ENCODE measurements at places on chromosomes 3 and 15. TPM values are rescaled to one million over a fixed set of nuclear protein-coding genes. Genes with fewer than 3 reads are reported as not detected.

Gene SPINK8
- not detected for polyA plus RNA-seq

Gene GRK7
- not detected for polyA plus RNA-seq

Gene SLC9C1
- polyA plus RNA-seq: not detected

Gene LRTM1
- polyA plus RNA-seq: not detected

Gene SPSB4
- polyA plus RNA-seq: not detected

Gene TIMP4
- polyA plus RNA-seq: 3.6 TPM

Gene IL5RA
- not detected for polyA plus RNA-seq

Gene TARS3
- 7.2 TPM for polyA plus RNA-seq

Gene ISL2
- 0.82 TPM for polyA plus RNA-seq

Gene RAD51
- polyA plus RNA-seq: 5.1 TPM

Gene CLRN1
- polyA plus RNA-seq: not detected

Gene IQCH
- polyA plus RNA-seq: 0.95 TPM

Gene GOLGA8J
- not detected for polyA plus RNA-seq

Gene SSUH2
- 0.12 TPM for polyA plus RNA-seq

Gene GOLGA8S
- 0.02 TPM for polyA plus RNA-seq

Gene ATP8B4
- polyA plus RNA-seq: 1.0 TPM

Gene CAMP
- polyA plus RNA-seq: not detected

Gene FEZF2
- not detected for polyA plus RNA-seq

Gene TNIK
- 9.5 TPM for polyA plus RNA-seq

Gene CRBN
- 30.7 TPM for polyA plus RNA-seq

Gene CHRNA5
- polyA plus RNA-seq: 5.2 TPM

Gene ADAMTS17
- polyA plus RNA-seq: 0.05 TPM

Gene THRB
- polyA plus RNA-seq: 0.02 TPM

Gene CCDC39
- polyA plus RNA-seq: not detected

Gene SMCO1
- polyA plus RNA-seq: not detected

Gene PDZRN3
- polyA plus RNA-seq: 22.7 TPM

Gene GSK3B
- 40.0 TPM for polyA plus RNA-seq

Gene GPR62
- not detected for polyA plus RNA-seq

Gene PRSS50
- polyA plus RNA-seq: not detected

Gene NANOGP8
- polyA plus RNA-seq: 0.15 TPM

Gene CNTN4
- polyA plus RNA-seq: not detected

Gene SLCO2A1
- polyA plus RNA-seq: 1.7 TPM

Gene WWTR1
- polyA plus RNA-seq: 161 TPM

Gene SAMD7
- polyA plus RNA-seq: not detected

Gene NOX5
- 0.15 TPM for polyA plus RNA-seq

Gene MAP1A
- polyA plus RNA-seq: 48.5 TPM

Gene ZBTB11
- 13.8 TPM for polyA plus RNA-seq

Gene TCTA
- 32.0 TPM for polyA plus RNA-seq

Gene PRR20G
- not detected for polyA plus RNA-seq

Gene SCN5A
- 1.4 TPM for polyA plus RNA-seq

Gene RBPMS2
- polyA plus RNA-seq: 1.3 TPM

Gene TMCO5A
- polyA plus RNA-seq: not detected

Gene CCDC66
- polyA plus RNA-seq: 7.8 TPM

Gene ZNF860
- 0.63 TPM for polyA plus RNA-seq

Gene TAGLN3
- 2.2 TPM for polyA plus RNA-seq

Data from AG04450 (cell line).